ENCODE measurements at places on chromosomes 2 and 18. TPM values are rescaled to one million over a fixed set of nuclear protein-coding genes. Genes with fewer than 3 reads are reported as not detected.

MGAT5 gene
- 6.4 TPM for polyA plus RNA-seq

RAX gene
- not detected for polyA plus RNA-seq

SLC11A1 gene
- 0.32 TPM for polyA plus RNA-seq

CCDC68 gene
- polyA plus RNA-seq = not detected

LCLAT1 gene
- 18.0 TPM for polyA plus RNA-seq

ABHD1 gene
- 1.4 TPM for polyA plus RNA-seq

NR4A2 gene
- polyA plus RNA-seq = 25.5 TPM

CABYR gene
- 0.62 TPM for polyA plus RNA-seq

GPR39 gene
- polyA plus RNA-seq = not detected

ZC3H6 gene
- 9.6 TPM for polyA plus RNA-seq

STPG4 gene
- not detected for polyA plus RNA-seq

PMAIP1 gene
- polyA plus RNA-seq = 15.0 TPM

ALPP gene
- not detected for polyA plus RNA-seq

HSPE1 gene
- polyA plus RNA-seq = 141 TPM

DSEL gene
- polyA plus RNA-seq = 1.1 TPM

DSG1 gene
- polyA plus RNA-seq = not detected

IL36RN gene
- not detected for polyA plus RNA-seq

LIMS3 gene
- 1.5 TPM for polyA plus RNA-seq

GALNT13 gene
- not detected for polyA plus RNA-seq

ALPG gene
- polyA plus RNA-seq = not detected

COLEC12 gene
- polyA plus RNA-seq = not detected

ATP6V1C2 gene
- 0.24 TPM for polyA plus RNA-seq

TUBA4B gene
- polyA plus RNA-seq = not detected

ANKRD39 gene
- 29.6 TPM for polyA plus RNA-seq

All from CD8-positive, alpha-beta memory T cell (primary cell).